ENCODE measurements at places on chromosomes 6 and 20.

DNA sequence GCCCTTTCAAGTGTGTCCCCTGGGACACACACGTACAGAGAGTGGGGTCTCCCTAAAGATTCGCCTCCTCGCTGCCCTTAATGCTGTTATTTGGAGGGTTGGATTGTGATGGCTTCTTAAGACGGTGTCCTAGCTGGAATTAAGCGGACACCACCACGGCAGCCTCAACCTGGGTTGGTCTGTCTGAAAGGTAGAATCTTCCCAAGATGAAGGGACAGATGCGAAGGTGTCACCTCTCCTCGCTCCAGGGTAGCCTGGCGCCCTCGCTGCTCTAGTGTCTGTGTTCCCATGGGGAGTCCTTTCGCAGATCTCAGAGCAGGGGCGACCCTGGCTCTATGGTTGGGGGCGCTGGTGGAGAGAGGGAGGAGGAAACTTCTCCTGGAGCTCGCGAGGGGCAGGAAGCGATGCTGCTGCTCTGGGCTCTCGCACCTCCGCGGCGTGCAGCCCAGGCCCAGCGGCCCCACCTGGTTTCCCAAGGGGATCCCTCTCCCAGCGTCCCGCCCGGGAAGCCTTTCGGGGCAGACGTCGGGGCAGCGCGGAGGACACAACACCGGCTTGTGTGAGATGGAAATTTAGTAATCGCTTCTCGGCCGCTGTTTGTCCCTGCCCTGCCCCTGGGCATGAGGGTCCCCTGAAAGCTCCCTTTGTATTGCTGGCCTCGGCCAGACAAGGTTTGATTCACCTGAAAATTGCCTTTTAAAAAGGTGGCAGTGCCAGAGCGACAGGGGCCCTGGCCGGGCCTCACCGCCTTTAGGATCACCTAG is 1.7 kb downstream of the RSPO3 start:
- no peak for DNase-seq

DNA sequence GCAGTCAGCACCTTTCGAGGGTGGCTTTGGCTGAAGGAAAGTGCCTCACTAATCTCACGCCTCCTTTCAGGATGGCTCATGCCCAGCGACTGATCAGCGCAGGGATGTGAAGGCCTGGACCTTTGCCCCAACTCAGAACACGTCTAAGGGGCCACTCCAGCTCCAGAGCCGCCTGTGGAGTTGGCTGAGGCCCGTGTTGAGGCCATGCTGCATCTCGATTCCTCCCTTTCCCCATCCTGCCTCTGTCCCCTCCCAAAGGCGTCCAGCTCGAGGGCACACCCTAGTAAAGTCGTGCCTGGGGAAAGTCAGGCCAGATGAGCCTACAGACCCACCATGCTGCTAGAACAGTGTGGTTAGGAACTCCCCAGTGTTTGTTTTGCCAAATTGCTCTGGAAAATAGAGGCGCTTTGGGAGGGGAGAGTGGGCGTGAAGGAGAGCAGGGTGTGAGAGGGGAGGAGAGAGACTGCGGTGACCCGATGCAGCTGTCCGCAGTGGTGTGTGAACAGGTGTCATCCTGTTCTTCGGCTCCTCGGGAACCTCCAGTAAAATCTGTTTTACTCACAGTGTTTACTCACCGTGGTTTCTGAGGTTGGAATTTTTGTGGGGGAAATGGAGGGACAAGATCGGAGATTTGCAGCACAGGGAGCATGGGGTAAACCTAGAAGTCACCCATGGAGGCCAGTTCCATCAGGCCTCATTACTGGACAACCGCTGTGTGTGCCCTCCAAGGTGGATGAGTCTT is 85.0 kb upstream of the PMEPA1 start:
- DNase-seq: no peak

DNA sequence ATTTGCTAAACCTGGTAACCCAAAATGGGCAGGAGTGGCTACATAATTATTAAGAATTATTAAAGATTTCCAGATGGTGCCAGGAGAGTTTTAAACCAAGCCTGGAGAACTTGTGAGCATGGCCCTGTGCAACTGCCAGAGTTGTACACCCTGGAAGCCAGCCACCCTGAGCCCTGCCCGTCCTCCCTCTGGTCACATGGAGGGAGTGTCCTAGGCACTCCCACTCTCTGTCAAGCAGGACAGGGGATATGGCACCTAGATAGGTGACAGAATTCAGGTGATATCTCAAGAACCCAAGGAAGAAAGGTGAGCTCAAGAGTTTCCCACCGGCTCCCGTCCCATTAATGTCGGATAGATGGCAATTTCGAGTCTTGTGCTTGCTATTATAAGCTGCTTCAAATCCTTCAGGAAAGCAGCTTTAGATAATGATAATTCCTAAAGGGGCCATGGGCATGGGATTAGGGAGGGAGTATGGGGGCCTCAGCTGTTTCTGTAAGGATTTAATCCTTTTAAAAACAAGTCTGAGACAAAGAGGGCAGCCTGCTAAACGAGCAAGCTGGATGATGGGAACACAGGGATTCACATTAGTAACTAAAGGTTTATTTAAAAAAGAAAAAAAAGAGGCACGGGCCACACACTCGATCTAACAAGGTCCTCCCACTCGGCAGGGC is 169.1 kb downstream of the BMP7 start:
- DNase-seq: no peak

- DNase-seq: no peak
These were observed 35.9 kb upstream of the CST7 start for GRCh38 chr20:24913076-24913628.

DNA sequence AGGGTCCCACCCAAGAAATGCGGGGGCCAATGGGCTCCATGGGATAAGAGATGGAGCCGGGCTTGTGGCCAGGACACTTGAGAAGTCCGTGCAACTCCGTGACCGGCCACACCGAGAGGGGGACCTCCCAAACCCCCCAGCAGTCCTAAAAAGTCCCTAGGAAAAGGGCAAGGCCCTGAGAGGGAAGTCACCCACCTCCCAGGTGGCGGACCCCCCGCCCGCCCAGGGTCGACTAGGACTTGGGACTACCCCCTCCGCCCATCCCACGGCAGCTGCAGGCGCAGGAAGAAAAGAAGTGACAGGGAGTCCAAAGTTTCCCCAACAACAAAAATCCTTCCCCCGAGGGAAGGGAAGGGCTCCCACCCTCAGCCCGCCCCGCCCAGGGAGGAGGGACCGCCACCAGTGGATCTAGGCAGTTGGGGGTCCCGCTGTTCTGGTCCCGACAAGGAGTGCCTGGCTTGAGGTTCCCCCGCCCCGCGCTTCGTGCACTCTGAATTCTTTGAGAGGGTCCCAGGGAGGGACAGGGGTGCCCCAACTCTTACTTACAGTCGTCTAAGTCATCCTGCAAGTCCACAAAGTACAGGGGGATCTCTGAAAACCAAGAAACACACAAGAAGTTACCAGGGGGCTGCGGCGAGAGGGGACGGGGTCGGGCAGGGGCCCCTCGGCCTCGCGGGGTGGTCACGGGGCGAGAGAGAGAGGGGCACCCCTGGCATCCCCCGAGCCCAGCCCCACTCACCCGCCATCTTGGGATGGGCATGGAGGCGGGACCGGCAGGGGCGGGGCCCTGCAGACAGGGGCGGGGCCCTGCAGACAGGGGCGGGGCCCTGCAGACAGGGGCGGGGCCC is 611 bp upstream of the RAB22A start:
- DNase-seq: peak; percentile 46

GRCh38 chr20:18190338-18191233 is 52.9 kb downstream of the KAT14 start:
- DNase-seq: no peak

DNA sequence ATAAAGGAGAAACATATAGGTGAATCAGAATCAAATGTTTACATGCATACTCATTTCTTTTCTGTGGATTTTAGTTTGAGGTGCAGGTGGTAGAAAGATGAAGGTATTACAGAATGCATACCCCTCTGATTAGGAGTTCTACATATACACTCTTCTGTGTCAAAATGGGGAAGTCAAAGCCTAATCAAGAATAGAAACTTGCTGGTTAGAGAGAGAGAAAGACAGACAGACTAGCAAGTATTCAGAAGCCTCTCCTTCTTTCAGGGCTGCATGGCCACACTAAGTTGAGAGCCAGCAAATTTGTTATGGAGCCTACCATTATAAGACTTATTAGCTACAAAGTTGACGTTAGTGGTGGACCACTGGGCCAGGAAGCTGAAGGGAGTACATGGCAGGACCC is 358.3 kb upstream of the EYS start:
- DNase-seq: no peak

GRCh38 chr6:43671011-43671800 is 16.4 kb downstream of the MRPS18A start:
- DNase-seq: no peak

- DNase-seq: no peak
These were observed 168.1 kb upstream of the HDDC2 start for GRCh38 chr6:125469915-125470314.

GRCh38 chr6:127851197-127851596 is 49.7 kb downstream of the THEMIS start:
- DNase-seq: no peak

- DNase-seq: no peak
These were observed 85.8 kb downstream of the SLC35F1 start for GRCh38 chr6:117992856-117993255.

GRCh38 chr6:38016824-38017223 is 197.3 kb downstream of the ZFAND3 start:
- no peak for DNase-seq

- no peak for DNase-seq
These were observed 206.2 kb downstream of the FOXC1 start for GRCh38 chr6:1815827-1816452.

DNA sequence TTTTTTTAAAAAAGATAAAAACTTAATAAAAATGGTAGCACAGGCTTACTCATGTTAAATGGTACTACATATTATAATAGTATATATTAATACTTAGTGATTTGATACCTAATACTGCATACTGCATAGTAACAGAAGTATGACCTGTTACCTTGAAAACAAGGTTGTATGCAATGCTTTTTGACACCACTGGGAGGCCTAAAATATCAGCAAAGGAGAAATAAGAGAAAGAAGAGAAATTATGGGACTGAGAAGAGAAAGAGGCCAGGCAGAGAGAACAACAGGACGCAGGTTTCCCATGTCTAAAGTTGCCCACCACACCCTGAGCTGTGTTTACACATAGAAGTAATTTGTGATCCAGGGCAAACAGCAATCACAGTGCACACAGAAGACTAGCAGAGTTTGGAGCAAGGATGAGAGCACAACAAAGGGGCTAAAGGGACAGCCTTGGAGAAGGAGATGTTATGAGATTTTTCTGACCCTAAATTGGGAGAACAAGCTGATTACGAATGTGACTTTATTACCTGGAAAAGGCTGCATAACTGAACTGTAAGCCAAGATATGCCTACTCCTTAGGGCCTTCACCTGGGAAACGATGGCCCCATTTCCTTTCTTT is 73.2 kb downstream of the ROS1 start:
- DNase-seq: no peak

DNA sequence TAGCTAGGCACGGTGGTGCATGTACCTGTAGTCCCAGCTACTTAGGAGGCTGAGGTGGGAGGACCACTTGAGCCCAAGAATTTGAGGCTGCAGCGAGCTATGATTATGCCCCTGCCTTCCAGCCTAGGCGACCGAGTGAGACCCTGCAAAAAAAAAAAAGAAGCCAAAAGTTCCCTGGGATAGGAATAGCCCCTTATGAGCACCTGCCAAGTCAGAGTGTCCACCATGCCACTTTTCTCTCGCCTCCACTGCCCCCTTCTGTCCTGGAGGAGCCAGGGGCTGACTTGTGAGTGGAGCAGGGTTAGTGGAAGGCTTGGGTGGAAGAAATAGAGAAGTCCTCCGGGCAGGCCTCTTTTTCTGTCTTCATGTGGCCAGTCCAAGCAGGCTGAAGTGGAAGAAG is 12.1 kb upstream of the DDX27 start:
- DNase-seq: no peak

DNA sequence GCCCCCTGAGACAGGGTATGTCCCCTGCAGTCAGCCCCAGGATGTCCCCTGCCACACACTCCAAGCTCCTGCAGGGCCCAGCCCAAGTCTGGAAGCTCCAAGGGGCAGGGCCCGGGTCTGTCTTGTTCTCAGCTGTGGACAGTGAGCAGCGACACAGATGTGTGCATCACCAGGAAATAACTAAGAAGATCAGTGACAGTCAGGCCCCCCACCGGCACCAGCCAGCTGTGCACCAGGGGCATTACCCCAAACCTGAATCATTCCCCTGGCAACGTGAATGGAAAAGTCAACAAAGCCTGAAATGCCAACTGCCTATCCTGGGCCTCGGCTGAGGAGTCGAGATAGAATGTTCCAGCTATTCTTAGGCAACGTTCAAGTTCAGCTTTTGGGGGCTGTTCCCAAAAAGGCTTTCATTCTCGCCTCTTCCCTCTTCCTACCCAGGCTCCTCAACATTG is 105.0 kb downstream of the PREX1 start:
- no peak for DNase-seq

GRCh38 chr6:904994-905393 is 212.1 kb upstream of the EXOC2 start:
- no peak for DNase-seq

- DNase-seq: no peak
These were observed 41.5 kb downstream of the DSE start for GRCh38 chr6:116412270-116412669.

DNA sequence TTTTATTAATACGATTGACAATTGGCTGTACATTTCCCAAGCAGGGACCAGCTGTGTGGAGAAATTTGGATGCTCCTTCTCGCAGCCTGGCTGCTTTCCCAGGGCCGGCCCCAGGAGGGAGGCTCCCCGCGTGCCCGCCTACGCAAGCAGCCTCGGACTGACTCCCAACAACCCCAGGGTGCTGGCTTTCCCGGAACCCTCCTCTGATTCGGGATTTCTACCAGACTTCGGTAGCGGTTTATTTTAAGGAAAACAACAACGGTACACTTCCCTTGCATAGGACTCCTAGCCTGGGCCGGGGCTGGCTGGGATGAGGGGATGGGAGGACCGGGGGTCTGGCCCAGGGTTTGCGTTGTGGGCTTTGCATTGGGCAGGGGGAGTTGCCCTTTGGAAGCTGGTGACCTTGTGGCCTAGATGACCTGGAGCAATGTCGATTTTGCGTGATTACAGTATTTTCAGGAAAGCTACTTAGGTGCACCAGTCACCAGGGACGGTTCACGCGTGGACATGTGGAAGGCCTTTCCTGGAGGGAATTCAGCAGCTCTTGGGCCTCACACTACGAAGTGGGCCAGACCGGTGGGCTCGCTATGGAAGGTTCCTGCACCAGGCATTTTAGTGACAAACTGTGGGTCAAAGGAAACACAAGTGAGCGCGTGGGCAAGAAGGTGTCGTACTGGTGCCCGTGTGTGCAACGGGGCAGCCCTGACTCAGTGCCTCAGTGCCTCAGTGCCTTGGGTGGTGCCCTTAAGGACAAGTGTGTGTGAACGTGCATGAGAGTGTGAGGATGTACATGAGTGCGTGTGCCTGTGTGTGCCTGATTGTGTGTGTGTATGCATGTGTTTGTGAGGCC is 20.7 kb upstream of the PHACTR3 start:
- DNase-seq: no peak

- DNase-seq: no peak
These were observed 36.1 kb downstream of the GMPR start for GRCh38 chr6:16274483-16274882.

DNA sequence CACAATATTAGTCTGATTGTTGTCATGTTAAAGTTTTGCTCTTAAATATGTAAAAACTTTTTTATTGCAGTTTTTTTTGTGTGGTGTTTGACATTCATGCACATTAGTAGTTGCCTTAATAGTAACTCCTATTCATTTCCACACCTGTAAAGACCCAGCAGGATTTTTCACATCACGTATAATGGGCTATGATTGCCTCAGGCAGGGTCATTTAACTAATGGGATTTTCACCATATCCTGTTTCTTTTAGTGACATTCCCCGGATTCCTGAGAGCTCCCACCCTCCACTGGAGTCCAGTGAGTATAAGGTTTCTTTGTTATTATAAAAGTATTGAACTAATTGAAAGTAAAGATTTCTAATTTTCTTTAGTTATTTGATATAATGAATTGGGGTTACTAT is 359.2 kb downstream of the RIMS1 start:
- no peak for DNase-seq

All from stimulated activated CD8-positive, alpha-beta memory T cell treated with anti-CD3 and anti-CD28 coated beads, Interleukin-2, amount 100 ng/mL, for 48 hours (primary cell).